ENCODE measurements at places on chromosomes 1 and 21.

GRCh38 chr1:119368554-119368953 lies at the start of gene HAO2:
Gene HAO2 (plus strand): TSS chr1:119368785. CDS start chr1:119381086, 12,301 bp downstream.
- ATAC-seq, result no peak

DNA sequence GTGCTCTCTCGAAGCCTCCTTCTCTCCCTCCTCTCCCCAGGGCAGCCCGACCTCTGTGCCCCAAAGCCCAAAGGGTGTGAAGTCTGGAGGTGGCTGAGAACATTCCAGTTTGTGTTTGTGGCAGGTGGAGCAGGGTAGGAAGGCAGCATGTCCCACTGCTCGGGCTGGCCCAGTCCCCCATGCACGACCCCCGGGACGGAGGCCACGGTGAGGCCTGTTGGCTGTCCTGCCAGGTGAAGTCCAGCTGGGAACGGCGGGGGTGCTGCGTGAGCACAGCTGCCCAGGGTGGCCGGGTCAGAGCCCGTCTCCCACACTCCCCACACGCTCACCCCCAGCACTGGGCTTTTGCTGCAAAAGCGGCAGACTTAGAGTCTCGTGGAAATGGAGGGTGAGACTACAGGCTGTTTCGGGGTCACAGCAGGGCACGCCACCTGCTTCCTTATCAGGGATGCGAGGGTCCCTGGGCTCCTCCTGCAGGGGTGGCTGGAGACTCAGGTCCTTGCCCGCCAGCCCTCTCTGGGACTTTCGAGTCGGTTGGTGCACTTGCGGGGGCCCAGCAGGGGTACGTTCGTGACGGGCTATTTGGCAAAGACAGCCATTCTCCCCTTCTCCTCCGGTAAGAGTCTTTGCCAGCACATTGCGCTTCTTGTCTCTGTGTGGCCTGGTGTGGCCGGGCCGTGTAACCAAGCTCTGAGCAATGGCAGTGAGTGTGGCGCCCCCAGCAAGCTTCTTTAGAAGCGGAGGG lies 40.3 kb downstream of the MORN1 start:
- no peak for ATAC-seq

DNA sequence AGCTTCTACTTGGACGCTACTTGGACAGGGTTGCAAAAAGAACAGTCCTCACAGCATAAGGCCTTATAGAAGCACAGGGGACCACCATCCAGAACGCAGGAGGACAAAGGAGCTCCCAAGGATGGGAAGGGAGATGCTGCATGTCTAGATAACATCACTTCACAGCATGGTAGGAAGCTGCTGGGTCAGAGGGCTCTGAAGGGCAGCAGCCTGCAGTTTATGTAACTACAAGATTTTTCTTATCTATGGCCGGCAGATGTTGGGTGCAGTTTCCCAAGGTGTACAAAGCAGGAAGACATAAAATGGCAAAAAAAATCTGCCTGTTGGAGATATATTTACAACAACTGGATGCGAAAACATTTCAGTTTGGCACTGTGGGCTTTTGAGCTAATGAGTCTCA lies 45.3 kb upstream of the SLC5A9 start:
- peak; percentile 39 for ATAC-seq

DNA sequence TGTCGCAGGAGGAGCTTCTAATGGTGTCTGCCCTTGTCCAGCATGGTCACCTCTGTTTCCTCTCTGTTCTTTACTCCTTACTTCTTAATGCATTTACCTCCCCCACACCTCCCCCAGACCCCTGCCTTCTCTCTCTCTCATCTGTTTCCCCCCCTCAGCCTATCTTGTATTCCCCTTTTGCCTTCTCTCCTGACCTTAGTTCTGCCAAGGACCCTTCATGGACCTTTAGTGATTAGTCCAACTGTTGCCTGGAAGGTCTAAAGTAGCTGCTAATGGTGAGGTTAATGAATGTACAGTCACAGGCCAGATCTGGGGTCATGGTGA lies 42.3 kb upstream of the PPP2R5A start:
- no peak for ATAC-seq

- no peak for ATAC-seq
Measured at GRCh38 chr1:53047737-53048736, 14.0 kb upstream of the PODN start.

DNA sequence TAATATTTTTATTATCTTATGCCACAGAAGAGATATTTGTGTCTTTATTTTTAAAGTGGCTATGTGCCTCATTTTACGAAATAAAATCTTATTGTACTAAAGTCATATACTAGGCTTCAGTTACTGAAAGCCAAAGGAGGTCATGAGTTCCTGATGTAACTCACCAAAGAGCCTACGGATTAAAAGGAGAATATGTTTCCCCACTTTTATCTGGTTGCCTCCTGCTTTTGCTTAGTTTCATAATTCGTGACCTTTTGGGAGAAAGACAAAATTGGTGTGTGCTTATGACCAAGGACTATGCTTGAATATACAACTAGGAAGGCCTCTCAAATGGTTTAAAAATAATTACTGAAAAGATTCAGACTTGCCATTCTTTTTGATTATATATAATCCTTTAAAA lies 18.2 kb upstream of the AHCTF1 start:
- ATAC-seq, result no peak

DNA sequence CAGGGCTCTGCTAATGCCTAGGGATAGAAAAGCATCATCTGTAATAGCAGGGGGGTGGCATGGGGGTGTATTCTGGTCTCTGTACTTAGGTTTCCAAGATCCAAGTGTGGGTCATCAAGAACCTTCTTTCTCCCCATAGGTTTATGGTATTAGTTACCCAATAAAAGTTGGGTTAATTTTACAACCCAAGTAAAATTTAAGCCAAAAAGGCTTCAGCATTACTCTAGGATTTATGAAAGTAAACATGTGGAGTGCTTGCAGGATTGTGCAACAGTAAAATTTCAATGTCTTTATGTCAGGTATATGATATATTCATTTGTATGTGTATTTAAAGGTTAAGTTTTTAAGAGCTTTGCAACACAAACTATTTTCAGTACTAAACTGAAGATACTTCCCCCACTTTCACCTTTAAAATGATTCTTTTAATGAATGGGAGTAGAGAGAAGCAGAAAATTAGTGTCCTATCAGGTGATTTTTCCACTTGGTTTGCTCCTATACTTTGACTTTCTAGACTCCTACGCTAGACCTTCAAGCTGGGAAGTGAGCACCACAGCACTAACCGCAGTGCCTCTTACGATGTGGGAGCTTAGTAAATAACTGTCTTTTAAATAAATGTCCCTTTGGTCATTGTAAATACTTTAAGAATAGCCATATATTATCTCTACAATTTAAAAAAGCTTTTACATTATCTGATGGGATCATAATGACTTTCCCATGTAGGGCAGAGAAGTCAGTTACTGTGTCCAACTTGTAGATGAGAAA lies 67.8 kb upstream of the UBE2U start:
- no peak for ATAC-seq

GRCh38 chr1:204902671-204903070 lies 32.0 kb downstream of the NFASC start:
- no peak for ATAC-seq

DNA sequence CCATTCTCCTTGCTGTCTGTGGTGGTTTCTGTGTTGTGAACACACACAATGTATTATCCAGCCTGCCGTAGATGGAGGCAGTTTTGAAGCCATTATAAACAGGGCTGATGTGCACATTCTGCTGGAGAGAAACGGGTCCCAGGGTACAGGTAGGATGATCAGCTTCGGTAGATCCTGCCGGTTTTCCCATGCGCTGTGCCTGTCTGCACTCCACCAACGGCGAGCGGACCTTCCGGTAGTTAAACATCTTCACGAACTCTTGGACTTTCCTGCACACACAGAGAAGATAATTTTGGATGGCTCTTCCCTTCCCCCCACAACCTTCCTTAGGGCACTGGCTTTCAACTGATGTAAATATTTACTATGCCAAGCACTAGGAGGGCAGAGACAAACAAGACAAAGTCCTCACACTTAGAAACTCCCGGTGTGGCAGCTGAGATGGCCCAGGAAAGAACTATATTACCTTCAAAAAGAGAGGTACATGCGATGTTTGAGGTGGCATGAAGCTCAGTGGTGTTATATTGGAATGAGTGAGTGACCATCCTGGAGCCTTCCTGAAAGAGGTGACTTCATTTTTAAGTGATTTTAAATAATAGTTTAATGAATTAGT lies 41.7 kb downstream of the ALPL start:
- ATAC-seq, result no peak

DNA sequence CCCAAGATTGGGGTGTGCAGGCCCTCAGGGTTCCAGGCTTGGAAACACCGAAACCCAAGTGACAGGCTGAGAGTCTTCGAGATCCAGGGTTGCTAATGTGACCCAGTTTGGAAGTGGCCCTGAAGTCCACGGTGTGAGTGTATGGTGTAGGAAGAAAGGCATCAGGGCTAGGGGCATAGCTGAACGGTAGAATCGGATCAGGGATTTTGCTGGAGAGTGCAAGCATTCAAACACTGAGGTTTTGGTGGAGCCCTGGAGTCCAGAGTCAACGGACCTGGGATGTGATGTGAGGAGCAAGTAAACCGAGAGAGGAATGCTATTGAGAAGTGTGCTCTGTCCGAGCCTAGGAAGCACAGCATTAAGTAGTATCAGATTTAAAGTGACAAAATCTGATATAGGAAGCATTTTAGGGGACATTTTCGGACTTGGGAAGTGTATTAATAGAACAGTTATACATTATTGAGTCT lies 958 bp downstream of the NFYC start:
- ATAC-seq, result peak; percentile 16

DNA sequence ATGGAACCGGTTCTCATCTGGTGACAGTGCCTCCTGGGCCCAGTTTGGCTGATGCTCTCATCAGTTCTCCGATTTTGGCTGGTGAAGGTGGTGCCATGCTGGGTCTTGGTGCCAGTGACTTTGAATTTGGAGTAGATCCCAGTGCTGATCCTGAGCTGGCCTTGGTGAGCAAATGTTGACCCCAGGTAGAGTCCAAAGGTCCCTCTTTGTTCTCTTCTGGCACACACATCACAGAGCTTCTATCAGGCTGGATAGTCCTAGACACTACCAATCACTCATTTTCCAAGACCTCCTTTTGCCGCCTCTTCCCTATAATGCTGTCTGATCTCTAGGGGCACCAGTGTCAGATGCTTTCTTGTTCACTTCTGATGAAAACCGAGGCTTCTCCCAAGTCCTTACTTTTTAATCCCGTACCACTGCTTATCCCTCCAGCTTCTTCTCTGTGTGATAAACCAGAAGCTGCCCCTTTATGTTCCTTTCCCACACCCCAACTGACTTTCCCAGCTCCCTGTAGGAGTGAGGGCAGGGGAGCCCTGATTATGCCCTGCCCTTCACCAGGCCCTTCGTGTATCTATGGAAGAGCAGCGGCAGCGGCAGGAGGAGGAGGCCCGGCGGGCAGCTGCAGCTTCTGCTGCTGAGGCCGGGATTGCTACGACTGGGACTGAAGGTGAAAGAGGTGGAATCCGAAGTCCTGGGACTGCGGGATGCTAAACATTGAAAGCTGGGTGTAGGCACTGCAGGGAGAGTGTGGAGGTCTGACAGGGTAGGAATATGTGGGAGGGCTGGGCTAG lies 11.1 kb downstream of the PSMD4 start:
- ATAC-seq, result no peak

GRCh38 chr1:206828765-206829164 lies 36.7 kb upstream of the IL20 start:
- no peak for ATAC-seq

DNA sequence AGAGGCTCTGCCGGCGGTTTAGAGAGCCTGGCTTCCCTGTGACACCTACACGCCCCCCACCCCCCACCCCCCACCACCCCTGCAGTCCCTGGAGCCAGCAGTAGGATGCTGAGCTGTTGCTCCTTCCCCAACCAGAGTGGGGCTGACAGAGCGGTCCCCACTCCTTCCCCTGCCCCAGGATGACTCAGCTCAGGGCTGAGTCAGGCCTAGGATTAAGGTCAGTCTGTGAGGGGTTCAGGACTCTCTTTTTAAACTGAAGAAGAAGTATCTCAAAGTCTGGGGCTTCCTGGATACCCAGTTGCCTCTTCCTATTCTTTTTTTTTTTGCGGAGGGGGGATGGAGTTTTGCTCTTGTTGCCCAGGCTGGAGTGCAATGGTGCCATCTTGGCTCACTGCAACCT lies 19.1 kb downstream of the DMBX1 start:
- no peak for ATAC-seq

GRCh38 chr21:46503922-46504550 lies 45.3 kb downstream of the DIP2A start:
- ATAC-seq, result no peak

DNA sequence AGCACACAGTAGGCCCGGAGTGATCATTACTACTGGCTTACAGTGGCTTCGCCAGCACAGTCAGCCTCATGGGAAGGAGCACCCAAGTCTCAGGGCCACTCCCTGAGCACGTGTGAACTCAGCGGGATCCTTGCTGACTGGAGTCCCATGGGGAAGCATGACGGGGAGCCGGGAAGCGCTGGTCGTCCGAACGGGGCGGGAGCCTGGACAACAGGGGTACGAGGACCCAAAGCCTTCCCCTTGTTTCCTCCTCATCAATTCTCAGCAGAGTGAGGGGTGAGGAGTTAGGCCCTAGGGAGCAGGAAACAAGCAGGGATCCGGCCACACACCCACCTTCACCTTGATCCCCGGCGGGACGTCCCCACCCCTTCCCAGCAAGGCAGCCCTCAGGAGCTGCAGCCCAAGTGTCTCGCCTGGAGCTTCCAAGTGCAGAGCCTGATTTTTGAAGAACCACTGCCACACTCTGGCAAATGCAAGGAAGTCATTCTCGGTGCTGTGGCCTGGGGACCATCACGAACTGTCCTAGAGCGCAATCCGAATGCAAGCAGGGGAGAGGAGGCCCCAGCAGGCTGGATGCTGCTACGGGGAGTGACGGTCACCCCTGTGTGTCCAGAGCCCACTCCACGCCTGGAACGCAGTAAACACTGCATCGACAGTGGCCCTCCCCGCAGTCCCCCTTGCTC lies 35.5 kb downstream of the TOMM20 start:
- peak; percentile 50 for ATAC-seq

- ATAC-seq, result no peak
Measured at GRCh38 chr1:31739346-31739745, 24.8 kb downstream of the ADGRB2 start.

DNA sequence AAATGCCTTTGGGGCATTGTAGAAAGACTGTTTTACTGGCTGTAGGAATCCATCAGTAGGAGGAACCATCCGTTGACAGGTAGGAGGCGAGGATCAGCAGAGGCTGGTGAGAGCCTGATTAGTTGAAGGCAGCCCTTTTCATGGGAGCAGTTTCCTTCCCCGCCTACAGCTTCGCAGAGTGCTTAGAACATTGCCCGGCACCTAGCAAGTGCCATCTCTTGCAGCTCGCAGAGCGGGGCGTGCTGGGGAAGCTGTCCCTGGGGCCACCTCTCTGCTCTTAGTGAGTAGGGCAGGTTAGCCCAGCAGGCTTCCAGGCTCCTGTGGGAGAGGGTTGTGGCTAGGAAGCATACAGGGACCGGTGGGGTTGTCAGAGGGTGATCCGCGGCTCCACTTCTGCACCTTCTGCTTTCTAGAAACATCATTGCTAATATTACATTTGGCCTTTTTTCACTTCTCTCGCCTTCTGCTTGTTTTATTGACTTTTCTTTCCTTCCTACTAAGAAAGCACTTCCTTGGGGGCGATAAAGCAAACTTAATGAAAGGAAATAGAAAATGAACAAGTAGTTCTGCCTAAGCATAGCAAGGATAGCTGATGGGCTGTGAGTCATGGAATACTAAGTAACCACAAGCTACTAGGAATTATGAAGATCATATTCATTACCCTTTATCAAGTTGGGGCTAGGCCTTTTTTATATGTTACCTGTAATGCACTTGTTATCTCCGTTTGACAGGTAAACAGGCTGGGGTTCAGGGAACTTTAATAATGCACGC lies 176.7 kb downstream of the GALNT2 start:
- no peak for ATAC-seq

- no peak for ATAC-seq
Measured at GRCh38 chr1:55582084-55582483, 366.9 kb upstream of the USP24 start.

- no peak for ATAC-seq
Measured at GRCh38 chr1:234106032-234106431, 201.6 kb downstream of the SLC35F3 start.

GRCh38 chr1:178912597-178912996 lies 41.7 kb upstream of the ANGPTL1 start:
- ATAC-seq, result no peak

Data from gastroesophageal sphincter (tissue), 4 donors.